ENCODE measurements at places on chromosomes 2 and 18.

GRCh38 chr2:121075006-121075551 is 209.9 kb downstream of the TFCP2L1 start:
- DNase-seq = peak; percentile 85

GRCh38 chr2:10987861-10988260 is 76.1 kb downstream of the KCNF1 start:
- no peak for DNase-seq

- DNase-seq = no peak
Measured at GRCh38 chr18:67142604-67143003, 373.9 kb downstream of the DSEL start.

DNA sequence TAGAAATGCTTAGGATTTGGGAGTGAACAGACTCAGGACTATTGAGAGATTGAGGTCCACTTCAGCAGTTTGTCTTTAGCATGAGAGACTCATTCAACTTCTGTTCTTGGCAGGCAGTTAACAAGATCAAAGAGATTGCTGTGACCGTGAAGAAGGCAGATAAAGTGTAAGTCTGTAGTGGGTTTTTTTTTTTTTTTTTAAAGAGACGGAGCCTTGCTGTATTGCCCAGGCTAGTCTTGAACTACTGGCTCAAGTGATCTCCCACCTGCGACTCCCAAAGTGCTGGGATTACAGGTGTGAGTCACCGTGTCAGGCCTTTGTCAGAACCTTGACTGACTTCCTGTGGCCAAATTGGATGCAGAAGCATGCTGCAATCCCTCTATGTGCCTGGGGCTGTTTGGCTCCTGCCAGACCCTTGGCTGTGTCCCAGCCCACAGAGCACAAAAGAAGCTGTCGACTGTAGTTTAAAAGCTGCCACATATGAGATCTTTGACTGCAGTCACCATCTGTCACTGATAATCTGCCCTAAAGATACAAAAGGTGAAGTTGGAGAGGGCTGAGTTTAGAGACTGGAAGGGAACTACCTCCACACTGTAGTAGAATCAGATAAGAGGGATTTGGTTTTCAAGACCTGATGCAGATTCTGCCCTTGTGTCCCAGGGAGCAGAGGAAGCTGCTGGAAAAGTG is 9.9 kb downstream of the CCT7 start:
- DNase-seq = no peak

DNA sequence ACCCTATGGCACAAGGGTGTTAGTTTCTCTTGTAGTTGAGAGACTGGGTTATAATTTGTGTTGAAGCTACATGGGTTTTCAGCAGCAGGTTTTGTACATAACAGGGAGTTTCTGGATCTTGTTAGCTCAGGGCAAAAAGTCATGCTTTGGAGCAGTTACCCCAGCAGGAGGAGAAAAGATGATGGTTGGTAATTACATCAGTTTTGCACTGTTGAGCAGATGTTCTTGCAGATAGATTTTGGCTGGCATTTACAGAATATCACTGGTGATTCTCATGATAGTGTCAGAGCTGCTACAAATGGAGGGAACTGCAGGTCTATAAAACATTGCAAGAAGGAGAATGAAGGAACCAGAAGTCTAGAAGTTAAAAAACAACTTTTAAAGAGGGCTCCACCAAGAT is 215.2 kb upstream of the ATP5MC3 start:
- DNase-seq = no peak

- DNase-seq = no peak
Measured at GRCh38 chr18:35062408-35062807, 21.2 kb downstream of the MAPRE2 start.

DNA sequence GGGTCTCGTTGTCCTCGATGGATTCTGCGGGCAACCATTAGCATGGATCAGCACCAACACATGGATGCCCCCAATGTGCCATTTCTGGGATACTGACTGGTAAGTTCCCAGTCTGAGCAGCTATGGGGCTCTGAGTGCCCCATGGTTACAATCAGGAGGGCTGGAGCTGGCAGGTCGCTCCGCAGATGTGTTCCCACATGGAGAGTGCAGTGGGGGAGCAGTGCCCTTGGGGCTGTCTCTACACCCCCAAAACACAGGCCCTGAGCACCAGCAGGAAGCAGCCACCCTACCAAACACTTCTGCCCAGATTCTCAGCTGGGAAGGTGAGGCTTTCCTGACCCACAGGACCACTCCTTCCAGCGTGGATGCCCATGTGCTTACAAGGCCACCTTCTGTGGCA is 8.0 kb downstream of the NGEF start:
- no peak for DNase-seq

GRCh38 chr2:109339519-109339966 is 210.5 kb downstream of the SH3RF3 start:
- no peak for DNase-seq

GRCh38 chr2:30362468-30363081 is 84.5 kb upstream of the LCLAT1 start:
- DNase-seq = no peak

GRCh38 chr2:140791802-140792201 is 1339.0 kb downstream of the LRP1B start:
- DNase-seq = no peak

All from left kidney (tissue), 8 donors.